IPS DF 19.7 (cell line): ENCODE measurements at places on chromosomes 1 and 21.
A peak's percentile ranks its signal among the peaks of the same experiment; 100 is the strongest.

- DNase-seq = no peak
These were observed 1.4 kb upstream of the IL24 start for GRCh38 chr1:206895837-206896242.

DNA sequence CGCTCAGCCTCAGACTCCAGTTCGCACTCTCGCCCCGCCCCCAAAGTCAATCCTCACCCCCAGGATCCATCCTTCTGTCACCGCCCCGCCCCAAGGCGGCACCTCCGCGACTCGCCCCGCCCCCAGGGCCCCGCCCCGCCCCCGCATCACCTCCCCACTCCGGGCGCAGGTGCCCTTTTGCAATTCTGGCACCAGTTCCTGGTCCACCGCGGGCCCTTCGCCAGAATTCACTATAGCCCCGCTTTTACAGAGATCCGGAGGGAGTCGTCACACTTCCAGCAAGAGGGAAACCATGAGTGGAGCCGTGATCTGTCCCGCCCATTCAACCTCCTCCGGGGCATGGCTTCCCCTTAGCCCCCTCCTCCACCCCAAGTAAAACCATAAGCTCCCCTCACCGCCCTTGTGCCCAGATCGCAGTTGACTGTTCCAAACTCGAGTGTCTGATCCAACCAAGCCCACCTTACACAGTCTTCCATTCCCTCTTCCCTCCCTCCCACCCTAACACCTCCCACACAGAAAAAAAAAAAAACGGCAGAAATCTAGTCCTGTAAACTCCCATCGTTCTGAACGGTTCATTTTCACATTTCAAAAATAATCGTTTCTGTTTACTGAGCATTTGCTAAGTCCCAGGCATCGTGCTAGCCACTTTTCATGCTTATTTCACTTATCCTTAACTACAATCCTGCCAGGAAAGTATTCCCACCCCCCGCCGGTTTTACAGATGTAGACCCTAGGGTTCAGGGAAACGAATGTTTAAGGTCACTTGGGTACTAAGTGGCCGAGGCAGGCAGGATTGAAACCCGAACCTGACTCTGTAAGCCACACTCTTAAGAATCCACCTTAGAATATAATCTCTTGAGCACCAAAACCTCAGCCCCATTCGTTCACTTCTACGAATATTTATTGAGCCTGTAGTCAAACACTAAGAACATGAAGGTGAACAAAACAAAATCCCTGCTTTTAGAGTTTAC is 1.3 kb upstream of the DNAJC16 start:
- DNase-seq = no peak

- DNase-seq = no peak
These were observed 327.7 kb downstream of the PTPRC start for GRCh38 chr1:198966519-198966918.

DNA sequence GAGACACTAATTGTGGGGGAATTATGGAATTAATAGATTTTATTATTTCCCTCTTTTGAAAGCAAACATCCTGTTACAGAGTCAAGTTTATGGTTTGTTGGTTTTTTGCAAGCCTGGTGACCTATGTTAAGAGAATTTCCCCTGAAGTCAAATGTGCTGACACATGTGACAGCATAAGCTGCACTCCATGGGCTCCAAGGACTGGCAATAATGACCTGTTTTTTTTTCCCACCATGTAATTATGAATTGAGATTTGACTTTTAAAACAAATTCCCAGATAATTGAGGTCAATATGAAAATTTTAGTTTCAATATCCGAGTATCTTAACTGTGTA is 242.5 kb upstream of the SGIP1 start:
- no peak for DNase-seq

GRCh38 chr1:207430602-207431001 is 23.5 kb upstream of the CR2 start:
- DNase-seq = no peak

DNA sequence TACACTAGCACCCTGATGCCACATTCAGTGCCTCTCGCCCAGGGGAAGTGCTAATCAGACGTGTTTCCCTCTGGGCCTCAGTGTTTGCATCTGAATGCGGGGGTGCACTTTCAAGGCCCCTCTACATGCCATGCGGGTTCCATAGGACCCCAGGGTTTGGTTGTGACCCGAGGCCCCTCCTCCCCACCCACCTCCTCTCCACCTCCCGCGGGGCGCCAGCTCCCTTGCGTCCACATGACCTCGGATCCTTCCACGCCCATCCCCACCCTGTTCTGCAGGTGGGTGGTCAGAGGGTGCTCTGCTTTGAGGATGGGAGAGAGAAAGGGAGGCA is 5.1 kb upstream of the RUNX3 start:
- no peak for DNase-seq

DNA sequence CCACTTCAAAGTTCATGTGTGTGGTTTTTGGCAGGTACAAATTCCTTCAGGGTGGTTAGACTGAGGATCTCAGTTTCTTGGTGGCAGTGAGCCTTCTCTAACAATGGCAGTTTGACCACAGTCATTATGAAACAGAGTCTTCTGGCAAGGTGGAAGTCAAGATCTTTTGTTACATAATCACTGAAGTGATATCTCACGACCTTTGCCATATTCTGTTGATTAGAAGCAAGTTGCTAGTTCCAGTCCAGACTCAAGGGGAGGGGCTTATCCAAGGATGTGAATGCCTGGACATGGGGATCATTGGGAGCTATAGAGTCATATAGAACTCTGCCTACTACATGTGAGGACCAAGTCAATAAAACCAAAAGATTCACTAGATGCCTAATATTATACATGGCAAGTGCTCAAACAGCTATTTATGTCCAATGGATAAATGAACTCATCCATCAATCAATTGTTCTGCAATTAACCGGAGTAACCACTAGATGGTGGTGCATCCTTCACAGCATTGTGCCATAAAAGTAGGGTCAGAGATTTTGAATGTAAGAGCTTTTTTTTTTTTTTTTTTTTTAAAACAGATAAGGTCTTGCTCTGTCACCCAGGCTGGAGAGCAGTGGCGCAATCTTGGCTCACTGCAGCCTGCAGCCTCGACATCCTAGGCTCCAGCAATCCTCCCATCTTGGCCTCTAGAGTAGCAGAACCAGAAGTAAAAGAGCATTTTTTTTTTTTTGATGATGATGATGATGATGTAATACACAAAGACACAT is 131.9 kb downstream of the CRB1 start:
- peak; percentile 15 for DNase-seq

DNA sequence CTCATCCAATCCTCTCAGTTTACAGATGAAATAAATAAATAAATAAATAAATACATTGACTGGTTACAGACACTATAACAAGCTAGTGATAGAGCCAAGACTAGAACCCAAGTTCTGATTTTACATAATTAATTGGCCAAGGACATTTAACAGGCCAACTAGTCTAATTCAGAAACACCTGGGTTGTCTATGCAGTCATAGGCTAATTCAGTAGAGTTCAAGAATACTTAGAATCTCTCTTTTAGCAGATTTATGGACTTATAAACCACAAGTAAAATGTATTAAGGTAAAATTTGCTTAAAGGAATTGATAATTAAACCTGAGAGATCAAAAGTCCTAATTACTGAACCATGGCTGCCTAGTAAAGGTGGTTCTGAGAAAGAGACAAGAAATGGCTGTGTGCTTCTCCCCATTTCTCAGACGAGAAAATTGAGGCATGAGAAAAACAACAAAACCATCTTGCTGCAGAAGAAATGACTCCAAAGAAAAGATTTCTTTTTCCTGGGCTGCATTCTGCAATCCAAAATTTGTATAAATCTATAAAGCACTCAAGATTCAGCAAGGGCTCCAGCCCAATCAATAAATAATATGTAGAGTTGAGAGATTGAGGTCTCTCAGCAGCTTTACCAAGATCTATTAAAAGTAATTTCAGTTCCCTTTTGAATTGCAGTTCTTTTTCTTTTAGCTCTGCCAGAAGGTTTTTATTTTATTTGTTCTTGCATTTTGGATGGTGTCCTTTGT is 98.3 kb downstream of the DUSP10 start:
- no peak for DNase-seq

GRCh38 chr21:27292783-27293182 is 325.9 kb upstream of the ADAMTS5 start:
- no peak for DNase-seq

DNA sequence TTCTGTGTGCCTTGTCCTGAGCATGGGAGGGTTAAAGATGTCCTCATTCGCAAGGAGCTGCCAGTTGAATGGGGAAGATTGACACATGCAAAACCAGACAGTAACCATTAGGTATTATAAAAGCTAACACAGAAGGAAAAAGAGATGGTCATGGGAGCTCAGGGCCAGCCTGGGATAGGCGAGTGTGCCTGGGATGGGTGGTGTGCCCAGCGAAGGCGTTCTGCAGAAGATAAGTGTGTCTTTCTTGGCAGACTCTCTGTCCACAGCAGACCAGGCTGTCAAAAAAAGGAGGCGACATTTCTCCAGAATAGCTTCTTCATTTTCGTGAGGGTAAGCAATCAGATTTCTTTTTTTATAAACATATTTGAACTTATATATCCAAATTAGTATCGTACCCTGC is 14.1 kb downstream of the PGM1 start:
- DNase-seq = no peak

- no peak for DNase-seq
These were observed 29.9 kb upstream of the ACTL8 start for GRCh38 chr1:17725084-17725719.

GRCh38 chr1:60936163-60936562 is 146.2 kb upstream of the NFIA start:
- DNase-seq = no peak

DNA sequence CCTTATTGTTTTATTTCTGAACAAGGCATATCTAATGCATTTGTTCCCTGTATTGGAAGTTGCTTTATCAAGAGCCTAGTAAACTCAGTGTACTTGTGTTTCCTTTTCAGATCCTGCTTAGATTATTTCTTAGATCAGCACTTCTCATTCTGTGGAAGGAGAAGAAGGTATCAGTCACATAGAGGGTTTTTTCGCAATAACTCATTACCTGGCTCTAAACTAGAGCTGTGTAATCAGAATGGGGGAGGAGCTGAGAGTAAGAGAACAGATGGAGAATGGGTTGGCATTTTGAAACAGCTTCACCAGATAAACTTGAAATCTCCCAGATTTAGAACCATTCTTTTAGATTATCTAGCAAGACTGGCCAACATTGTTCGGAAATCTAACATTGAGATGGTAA is 11.0 kb downstream of the AHCYL1 start:
- DNase-seq = no peak

GRCh38 chr1:154466921-154467417 is 35.0 kb upstream of the TDRD10 start:
- DNase-seq = no peak

GRCh38 chr1:247322849-247323586 is 8.6 kb downstream of the ZNF496 start:
- no peak for DNase-seq

DNA sequence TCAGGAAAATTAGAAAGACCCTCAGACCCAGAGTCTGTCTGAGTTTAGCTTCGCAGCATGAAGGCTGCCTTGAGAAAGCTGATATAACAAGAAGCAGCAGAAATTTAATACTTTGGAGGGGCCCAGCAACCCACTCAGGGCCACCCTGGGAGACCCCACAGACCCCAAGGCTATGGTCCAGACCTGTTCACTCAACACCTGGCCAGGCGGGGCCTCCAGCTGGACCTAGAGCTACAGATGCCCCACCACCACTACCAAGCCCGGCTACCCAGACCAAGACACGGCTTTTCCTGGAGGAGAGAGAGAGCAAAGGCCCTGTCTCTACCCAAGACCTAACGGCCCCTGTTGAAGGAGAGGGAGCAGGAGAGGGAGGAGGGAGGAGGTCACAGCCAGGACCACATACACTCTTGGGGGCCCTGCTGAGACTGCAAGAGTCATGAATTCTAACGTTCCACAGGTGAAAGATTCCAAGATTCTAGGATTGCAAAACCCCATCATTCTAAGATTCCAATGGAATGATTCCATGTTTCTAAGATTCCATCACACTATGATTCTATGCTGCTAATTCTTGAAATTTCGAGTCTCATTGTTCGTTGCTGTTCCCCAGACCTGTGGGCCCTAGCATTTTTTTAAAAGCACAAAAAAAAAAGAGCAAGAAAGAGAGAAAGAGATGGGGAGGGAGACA is 53.2 kb downstream of the LACTBL1 start:
- DNase-seq = no peak

GRCh38 chr1:207856276-207857023 is 54.5 kb downstream of the CD34 start:
- no peak for DNase-seq
